ENCODE measurements at places on chromosomes 12 and 14. TPM values are rescaled to one million over a fixed set of nuclear protein-coding genes. Genes with fewer than 3 reads are reported as not detected.

GOLT1B gene
- 30.6 TPM for total RNA-seq

VRTN gene
- not detected for total RNA-seq

ATXN3 gene
- 41.7 TPM for total RNA-seq

COCH gene
- total RNA-seq, result 0.18 TPM

ZNF891 gene
- 0.53 TPM for total RNA-seq

PZP gene
- total RNA-seq, result 0.40 TPM

KRT74 gene
- total RNA-seq, result not detected

LRRIQ1 gene
- 0.28 TPM for total RNA-seq

ENDOU gene
- not detected for total RNA-seq

DTX1 gene
- not detected for total RNA-seq

C3AR1 gene
- total RNA-seq, result 0.28 TPM

All from pulmonary artery endothelial cell (primary cell).